Activated T-cell treated with anti-CD3 and anti-CD28 coated beads, Interleukin-2, amount 50 U/mL, for 24 hours (primary cell): ENCODE measurements at places on chromosomes 12 and 14.

DNA sequence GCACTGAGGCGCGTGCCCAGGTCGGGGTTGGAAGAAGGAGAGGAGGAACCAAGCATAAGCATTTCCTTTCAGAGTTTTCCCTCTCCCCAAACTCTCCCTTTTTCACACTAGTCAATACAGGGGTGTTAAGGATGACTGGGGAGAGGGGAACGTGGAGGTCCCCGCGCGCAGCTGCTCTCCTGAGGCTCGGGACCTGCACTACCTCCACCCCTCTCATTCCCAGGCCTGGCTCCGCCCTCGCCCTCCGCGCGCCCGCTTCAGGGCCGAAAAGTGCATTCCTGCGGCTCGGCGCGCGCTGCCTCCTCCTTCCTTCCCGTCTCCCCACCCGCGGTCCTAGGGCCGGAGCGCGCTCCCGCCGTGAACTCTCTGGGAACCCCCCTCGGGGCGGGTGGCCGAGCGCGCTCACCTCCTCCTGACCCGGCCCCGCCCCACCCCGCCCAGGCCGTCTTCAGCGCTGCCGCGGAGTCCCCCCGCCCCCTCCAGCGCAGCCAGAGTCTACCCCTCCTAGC is 11.3 kb downstream of the RARG start:
- DNase-seq, result no peak

DNA sequence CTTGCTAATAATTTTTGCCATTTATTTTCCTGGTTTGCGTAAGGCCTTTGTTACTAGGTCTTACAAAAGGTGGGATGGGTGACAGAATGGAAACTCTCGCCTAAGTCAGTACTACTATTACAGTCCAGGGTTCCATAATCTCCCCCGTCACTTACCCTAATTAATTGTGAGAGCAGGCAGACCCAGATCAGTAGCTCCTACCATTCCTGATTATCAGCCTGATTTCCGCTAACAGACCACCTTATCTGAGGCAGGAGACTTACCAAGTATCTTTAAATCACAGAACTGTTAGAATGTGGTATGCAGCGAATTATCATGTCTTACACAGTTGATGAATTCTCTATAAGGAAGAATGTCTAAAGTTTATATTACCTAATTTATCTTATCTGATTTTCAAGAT is 234.7 kb downstream of the FOXN3 start:
- no peak for DNase-seq

DNA sequence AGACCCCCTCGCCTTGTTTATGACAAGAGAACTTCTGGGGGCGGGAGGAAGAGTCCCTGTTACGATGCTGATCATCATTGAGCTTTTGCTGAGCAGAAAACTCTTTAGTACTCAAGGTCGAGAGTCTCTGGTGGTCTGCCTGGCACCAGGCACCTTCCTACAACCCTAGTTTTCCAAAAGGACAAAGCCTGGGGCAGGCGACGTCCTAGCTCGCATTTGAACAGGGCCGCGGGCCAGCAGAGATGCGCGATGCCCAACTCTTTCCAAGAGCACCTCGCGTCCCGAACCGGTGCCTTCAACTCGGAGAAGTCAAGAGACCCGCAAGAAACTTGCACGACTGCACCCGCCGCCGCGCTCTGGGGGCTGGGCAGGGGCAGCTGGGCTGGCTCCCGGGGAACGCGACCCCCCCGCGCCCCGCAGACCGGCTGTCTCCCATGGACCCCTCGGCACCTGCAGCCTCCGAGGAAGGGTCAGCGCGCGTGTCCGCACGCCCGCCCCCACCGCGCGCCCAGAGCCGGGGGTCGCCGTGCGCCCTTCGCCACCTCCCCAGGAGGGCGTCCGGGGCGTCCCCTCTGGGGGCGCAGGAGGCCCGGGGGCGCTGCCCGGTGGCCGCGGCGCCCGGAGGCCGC is 377 bp upstream of the BCL7A start:
- DNase-seq, result peak; percentile 59

- DNase-seq, result no peak
Measured at GRCh38 chr14:55512421-55512820, 67.6 kb upstream of the KTN1 start.

DNA sequence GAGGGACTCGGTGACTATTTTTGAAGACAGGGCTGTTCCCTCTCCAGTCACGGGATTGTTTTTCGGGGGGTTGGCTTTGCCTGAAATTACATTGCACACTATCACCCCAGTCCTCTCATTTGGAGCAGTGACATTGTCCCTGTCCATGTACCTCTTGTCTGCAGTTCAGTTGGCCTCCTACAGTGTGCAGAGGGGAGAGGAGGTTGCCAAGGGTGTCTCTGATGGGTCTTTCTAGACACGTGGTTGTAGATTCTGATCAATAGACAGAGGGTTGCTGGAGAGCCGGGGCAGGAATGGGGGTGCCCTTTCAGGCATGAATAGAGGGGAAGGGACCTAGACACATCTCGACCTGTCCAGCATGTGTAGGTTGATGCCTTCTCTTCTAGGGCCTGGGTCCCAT is 1.2 kb downstream of the TMEM120B start:
- no peak for DNase-seq

- no peak for DNase-seq
Measured at GRCh38 chr14:101560534-101561113, 671 bp upstream of the DIO3 start.

DNA sequence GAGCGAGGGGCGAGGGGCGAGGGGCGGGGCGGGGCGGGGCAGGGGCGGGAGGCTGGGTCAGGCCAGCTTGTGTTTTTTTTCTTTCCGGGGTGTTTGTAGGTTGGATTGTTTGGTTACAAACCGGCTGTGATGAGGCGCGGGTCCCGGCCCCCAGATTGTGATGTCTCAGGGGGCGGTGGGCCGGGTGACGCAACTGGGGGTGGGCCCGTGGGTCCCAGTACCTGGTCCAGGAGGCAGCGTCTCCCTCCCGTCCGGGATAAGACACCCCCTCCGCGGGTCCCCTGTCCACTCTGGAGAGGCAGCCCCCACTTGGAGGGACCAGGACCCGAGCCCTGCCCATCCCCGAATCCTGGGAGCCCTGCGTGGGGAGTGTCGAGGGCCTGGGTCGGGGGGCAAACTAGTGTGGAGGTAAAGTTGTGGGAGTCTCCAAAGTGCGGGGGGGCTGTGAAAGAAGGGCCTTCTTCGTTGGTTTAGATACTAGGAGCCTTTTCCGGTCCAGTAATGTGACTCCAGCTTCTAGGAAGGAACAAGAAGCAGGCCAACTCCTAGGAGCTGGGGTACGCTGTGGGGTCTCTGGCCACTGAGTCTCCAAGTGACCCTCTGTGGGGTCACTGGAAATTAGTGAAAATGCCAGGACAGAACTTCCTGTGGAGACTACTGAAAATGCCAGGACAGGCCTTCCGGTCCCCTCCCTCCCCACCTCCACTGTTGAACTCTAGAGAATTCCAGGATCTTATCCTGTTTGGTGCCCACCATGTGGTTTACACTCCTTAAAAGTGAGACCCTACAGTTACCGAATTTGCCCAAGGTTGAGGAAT is 579 bp upstream of the CLMN start:
- DNase-seq, result no peak

DNA sequence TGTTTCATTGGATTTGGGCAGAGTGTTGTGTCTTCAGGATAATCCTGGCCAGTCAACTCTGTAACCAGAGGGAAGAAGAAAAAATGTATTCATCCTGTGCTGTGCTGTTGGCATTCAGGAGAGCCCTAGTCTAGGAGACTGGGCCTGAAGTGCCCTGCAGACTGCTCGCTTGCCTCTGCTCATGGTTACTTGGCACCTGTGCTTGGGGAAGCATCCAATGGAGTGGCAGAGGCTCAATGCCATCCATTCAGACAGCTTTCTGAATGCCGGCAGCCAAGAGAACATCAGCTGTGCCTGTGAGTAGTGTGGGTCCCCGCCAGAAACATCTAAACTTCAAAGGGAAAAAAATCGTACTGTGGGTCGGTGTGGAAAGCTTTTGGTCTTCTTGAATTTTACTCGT is 124.2 kb downstream of the SRGAP1 start:
- DNase-seq, result no peak

DNA sequence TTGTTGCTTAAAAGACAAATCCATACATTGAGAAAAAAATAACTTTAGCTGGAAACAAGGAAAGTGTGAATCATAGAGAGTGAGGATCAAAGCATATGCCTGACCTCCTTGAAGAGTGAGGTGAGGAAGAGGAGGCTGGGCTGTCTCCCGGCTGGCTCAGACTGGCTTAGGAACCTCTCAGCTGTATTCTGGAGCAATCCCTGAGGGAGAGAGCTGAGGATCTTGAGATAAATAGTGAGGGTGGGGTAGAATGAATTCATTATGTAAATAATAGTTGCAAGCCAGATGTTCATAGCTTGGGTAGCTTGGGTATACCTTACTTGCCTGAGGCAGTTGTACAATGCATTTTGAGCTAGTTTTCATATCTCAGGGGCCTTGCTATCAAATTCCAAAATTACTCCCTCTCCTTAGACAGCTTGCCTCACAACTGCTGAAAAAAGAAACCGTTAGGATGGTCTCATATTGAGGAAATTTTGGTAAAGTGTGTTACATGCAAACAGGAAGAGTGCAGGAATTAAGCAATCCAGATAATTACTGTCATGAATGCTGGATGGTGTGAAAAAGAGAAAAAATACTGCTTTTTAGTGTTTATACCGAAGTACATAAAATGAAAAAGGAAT is 30.5 kb upstream of the SLC15A5 start:
- DNase-seq, result no peak

GRCh38 chr12:100248886-100249285 is 18.0 kb downstream of the DEPDC4 start:
- DNase-seq, result no peak

- no peak for DNase-seq
Measured at GRCh38 chr12:106139422-106140171, 843 bp upstream of the NUAK1 start.

DNA sequence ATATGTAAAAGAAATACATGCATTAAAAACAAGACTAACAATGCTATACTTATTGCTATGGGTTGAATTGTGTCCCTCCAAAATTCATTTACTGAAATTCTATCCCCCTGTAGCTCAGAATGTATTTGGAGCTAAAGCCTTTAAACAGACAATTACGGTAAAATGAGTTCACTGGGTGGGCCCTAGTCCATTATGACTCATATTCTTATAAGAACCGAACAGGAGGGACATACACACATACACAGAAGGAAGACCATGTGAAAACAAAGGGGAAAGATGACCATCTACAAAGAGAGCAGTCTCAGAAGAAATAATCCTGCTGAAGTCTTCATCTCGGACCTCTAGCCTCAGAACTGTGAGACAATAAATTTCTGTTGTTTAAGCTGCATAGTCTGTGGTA is 77.1 kb upstream of the ANKS1B start:
- DNase-seq, result no peak

DNA sequence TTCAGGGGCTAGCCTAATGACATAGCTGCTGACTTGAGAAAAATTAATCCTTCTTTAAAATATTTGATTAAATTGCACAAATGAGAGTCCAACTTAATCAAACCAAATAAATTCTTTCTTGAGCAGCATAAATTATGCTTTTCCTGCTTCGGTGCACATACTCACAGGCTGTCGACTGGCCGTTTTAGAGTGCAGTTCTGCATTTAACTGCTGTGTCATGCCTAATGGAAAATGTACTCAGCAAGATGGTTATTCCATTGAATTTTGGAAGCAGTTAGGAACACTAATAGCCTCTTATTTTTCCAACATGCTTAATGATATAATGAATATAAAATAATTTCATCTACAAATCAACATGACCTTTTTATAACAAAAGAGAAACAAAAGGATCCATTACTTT is 266.1 kb upstream of the LRIG3 start:
- no peak for DNase-seq

DNA sequence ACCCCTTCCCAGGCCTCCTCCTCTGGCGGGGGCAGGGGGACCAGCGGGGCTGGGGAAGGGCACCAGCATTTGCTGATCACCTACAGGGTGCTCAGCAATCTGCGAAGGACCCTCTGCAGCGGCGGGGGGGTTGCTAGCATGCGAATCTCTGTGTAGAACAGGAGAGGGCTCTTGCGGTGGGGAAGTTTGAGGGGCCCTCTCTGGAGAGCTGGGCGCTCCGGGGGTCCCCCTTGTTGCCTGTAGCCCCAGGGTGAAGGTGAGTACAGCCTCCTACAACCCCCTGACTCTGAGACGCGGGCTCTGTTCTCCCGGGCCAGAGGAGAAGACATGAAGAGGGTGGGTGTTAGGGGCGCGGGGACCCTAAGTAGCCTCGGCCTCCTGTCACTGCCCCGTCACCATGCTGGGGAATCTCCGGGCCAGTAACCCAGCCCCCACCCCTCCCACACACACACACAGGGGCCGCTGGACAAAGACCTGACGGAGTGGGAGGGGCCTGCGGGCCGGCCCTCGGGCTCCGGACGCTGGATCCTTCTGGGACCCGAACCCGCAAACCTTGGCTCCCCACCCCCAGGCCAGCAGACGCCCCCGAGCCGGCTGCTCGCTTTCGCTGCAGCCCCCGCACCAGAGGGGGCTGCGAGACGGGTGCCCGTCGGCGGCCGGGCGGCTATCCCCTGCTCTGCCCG is 734 bp downstream of the FIGNL2 start:
- DNase-seq, result peak; percentile 45

GRCh38 chr14:37859177-37859576 is 263.7 kb downstream of the TTC6 start:
- DNase-seq, result no peak

DNA sequence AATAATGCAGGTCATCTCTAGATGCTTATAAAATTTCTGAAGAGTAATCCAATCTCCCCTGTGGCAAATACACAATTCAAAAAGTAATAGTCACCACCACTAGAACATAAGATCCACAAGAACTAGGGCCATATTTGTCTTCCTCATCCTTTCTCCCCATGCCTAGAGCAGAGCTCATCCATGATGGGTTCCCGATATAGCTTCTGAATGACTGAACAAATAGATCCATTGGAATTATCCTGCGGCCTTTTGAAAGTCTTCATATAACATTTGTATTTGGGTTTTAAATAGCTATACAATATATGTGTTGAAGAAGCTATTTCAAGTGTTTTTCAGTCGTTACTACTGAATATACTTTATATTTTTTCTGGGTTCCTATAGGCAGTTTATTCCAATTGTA is 5.7 kb downstream of the DCN start:
- DNase-seq, result no peak

DNA sequence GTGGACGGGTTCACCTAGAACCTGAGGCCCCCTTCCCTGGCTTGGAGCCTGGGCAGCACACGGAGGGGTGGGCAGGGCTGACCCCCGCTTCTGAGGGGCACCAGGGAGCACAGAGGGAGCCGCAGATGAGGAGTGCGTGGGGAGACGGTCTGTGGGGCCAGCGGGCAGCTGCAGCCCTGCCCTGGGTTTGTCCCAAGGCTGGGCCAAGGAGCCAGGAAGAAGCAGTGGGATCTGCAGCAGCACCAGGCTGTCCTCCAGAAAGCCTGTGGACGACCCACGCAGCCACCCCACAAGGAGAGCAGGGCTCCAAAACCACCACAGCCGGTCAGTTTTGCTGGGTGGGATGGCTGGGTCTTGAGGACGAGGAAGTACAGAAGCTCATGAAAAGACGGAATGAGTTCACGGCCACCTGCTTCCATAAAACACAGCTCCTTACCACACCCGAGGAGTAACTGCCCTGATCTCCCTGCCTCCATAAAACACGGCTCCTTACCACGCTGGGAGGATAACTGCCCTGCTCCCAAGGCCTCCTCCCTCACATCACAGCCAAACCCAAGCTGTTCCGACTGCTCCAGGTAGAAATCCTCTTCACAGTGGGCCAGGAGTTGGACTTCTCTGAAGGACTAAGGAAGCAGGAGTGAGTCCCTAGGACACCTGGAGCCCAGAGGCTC is 9.9 kb upstream of the GOLGA3 start:
- DNase-seq, result no peak

- DNase-seq, result no peak
Measured at GRCh38 chr12:65229441-65229840, 49.0 kb upstream of the MSRB3 start.
